ENCODE measurements at places on chromosomes 2 and 18. TPM values are rescaled to one million over a fixed set of nuclear protein-coding genes. Genes with fewer than 3 reads are reported as not detected.

The TEKT4 gene
- total RNA-seq: not detected

DNA sequence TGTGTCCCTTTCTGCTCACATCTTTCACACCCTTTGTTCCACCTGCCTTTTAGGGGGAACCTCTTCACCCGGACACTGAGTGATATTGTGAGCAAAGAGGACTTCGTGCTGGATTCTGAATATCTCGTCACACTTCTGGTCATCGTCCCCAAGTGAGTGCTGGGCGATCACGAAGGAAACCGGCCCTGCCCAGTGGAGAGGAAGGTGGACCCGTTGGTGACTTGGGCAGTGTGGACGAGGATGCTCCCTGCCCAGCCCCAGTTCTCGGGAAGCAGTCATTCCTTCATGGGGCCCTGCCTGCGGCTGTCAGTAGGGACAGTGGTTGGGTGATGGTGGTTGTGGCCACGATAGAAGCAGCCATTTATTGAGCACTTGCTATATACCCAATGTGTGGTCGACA lies 40.8 kb downstream of the PDIA6 start:
- DNase-seq: no peak

GRCh38 chr2:207144173-207144785 lies 21.5 kb downstream of the KLF7 start:
- DNase-seq: no peak

- no peak for DNase-seq
These were observed 96.6 kb upstream of the CTDP1 start for GRCh38 chr18:79582978-79583377.

- no peak for DNase-seq
These were observed 31.2 kb downstream of the MARCHF4 start for GRCh38 chr2:216341121-216341520.

All from A172 (cell line).